ENCODE measurements at places on chromosomes 3 and 15.

DNA sequence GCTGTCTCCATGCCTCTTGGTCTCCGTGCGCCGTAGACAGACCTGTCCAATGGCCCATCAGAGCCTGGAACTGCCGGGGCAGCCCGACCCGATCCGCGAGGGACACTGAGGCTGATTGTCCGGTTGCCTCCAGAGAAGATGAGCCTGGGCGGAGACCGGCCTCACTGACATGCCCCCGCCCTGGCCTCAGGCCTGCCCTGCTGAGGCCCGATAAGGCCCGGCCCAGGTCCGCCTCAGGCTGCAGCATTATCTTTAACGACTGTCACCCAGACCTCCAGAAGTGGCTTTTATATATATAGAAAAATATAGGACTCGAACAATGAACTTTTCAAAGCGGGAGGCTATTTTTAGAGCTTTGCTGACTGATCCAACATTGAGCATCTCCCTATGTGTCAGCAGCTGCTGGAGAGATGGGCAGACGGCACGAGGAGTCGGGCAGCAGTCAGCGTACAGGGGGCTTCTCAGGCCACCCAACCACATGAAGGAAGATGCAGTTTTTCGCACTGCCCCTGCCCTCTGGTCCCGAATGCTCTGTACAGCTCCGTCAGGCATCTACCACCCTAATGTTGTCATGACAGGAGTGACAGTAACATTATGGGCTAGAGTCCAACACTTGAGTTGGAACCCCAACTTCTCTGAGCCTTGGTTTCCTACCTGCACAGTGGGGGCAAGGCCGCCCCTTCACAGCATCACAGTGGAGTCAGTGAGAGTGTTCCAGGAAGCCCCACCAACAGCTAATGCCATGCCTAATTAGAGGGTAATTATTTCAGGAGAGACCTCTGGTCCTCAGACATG is 112.0 kb upstream of the RPL32 start:
- no peak for DNase-seq

- no peak for DNase-seq
Measured at GRCh38 chr3:15983232-15983631, 185.5 kb upstream of the ANKRD28 start.

- no peak for DNase-seq
Measured at GRCh38 chr3:141311170-141311495, 57.2 kb upstream of the ZBTB38 start.

GRCh38 chr3:116863822-116864589 is 154.4 kb downstream of the TUSC7 start:
- peak; percentile 4 for DNase-seq

- no peak for DNase-seq
Measured at GRCh38 chr15:60057554-60057953, 53.4 kb downstream of the FOXB1 start.

GRCh38 chr15:37096558-37097143 is 3.7 kb downstream of the MEIS2 start:
- DNase-seq = no peak

- DNase-seq = no peak
Measured at GRCh38 chr3:54939557-54940300, 11.9 kb upstream of the LRTM1 start.

GRCh38 chr3:188649521-188649920 is 495.6 kb downstream of the LPP start:
- DNase-seq = no peak

DNA sequence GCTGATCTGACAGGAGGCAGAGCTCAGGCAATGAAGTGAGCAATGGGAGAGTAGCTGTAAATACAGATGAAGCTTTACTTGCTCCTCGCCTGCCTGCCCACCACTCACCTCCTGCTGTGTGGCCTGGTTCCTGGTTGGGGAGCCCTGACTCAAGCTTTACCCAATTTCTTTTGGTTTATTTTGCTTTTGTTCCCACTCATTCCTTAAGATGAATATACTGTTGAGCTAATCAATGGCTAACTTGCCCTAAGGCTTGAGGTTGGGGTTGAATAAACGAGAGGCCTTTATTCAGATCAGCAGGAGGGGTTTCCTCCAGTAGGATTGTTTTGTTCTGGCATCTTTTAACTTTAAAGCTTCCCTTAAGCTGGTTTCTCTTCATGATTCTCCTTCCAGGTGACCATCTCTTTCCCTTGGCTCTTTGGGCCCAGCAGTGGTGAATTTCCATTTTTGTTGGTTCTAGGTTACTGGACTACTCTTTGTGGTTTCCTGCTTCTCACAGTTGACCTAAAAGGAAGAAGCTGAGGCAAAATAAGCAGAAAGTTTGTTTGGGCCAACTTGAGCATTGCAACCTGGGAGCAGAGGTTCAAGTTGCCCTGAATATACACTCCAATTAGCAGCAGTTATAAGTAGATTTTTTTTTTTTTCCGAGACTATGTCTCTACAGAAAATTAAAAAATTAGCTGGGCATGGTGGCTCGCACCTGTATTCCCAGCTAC is 44.4 kb downstream of the STARD9 start:
- DNase-seq = no peak

DNA sequence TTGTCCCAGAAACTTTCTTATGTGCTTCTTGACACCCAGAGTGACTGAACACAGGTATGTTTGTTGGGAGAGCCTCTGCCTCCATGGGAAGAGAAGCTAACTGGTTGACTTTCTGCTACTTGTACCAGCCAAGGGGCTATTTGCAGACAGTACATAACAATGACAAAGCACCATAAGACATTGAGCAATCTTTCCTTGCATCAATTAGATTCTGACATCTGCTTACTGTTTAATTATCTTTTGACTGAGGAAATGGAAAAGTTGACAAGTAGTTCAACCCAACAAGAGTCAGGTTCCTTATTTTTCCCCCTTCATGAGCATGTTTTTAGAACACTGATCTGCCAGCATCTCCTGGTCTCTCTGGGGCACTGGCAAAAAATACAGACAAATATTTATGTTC is 157.7 kb downstream of the RPLP1 start:
- DNase-seq = no peak
